ENCODE measurements at places on chromosomes 6 and 20. TPM values are rescaled to one million over a fixed set of nuclear protein-coding genes. Genes with fewer than 3 reads are reported as not detected.

- DNase-seq: no peak
These were observed 258.4 kb downstream of the HDGFL1 start for GRCh38 chr6:22827760-22828159.

DNA sequence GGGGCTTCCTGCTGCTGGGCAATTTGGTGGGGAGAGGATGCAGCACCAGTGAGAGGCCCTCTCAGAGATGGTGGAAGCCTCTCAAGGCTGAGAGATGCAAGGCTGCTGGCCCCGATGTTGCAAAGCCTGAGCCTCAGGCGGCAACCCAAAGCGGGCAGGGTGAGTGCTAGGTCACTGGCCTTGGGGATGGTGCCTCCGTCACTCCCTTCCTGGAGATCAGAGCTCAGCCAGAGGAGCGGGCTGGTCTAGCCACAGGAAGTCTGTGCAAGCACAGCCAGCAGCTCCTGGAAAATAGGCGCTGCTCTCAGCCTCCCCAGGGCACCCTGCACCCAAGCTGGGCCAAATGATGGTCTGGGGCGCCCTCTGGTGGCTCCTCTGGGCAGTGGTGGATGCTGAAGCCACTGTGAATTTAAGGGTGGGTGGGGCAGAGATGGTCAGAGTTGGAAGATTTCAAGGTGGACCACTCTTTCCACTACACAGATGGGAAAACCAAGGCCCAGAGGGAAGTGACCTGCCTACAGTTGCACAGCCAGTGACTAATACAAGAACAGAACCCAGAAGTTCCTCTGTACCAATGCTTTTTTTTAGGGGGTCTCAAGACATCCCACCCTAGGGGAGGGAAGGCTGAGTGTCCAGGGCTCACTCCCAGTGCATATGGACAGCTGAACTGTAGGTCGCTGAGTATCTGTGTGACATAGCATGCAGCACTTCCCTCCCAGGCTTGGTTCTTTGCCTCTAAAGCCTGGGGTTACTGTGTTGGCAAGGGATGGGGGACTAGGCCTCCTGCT is 20.8 kb downstream of the C20orf203 start:
- peak; percentile 85 for DNase-seq

DNA sequence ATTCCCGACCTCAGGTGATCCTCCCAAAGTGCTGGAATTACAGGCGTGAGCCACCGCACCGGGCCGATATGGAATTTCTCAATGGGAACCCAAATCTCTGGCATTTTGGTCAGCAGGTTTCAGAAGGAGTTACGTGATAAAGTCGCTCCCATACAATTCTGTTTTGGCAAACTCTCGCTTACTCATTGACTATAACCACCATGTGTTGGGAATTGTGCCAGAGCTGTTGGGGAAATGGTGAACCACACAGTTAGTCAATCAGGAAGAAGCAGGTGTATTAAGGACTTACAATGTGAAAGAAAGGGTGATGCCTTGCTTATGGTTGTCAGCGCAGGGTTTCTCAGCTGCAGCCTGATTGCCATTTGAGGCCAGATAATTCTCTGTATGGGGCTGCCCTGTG is 410.5 kb downstream of the QKI start:
- DNase-seq: no peak

- no peak for DNase-seq
These were observed 164.8 kb upstream of the BMP5 start for GRCh38 chr6:56040223-56040622.

DNA sequence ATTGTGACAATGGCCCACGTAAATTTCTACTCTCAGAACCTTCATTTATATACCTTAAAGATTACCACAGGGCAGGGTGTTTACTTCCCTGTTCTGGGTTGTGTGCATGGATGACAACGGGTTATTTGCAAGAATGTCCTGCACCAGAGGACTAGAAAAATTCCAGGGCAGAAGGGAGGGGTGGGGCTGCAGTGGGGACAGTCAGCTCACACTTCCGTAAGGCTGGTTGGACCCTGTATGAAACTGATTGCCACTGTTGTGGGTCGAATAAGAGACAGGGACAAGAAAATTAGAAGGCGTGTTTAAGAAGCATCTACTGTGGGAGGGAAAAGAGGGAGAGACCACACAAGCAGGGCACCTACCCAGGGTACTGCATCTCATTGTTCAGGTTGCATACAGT is 96.5 kb downstream of the SNAP25 start:
- DNase-seq: no peak

GRCh38 chr6:103862297-103862696 is 997.4 kb downstream of the HACE1 start:
- DNase-seq: no peak

PROKR2 gene
- total RNA-seq: not detected

NEURL2 gene
- 4.4 TPM for total RNA-seq

Measured in dermis blood vessel endothelial cell (primary cell).